Stimulated activated CD4-positive, alpha-beta T cell treated with anti-CD3 and anti-CD28 coated beads, Interleukin-4, amount 100 ng/mL, for 24 hours (primary cell): ENCODE measurements at places on chromosomes 7 and 10.

DNA sequence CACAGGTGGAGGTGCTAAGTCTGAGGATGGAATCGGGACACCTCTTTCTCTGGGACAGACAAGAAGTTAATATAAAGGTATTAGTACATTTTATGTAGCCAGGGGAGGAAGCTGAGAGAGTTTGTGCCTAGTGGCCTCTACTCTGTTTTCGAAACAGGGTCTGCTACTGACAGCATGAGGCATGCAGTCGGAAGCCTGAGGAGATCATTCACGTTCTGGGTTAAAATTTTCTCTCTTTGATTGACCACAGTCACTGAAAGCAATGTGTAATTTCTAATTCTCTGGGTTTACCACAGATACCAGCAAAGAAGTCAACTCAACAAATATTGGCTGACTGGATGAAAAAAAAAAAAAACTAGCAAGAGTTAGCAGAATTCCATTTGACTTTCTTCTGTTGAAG lies 53.3 kb upstream of the KCTD7 start:
- DNase-seq, result peak; percentile 14

- no peak for DNase-seq
Measured at GRCh38 chr10:88852327-88852726, 683 bp upstream of the ANKRD22 start.

GRCh38 chr10:4001811-4002210 lies 216.8 kb upstream of the KLF6 start:
- DNase-seq, result no peak

DNA sequence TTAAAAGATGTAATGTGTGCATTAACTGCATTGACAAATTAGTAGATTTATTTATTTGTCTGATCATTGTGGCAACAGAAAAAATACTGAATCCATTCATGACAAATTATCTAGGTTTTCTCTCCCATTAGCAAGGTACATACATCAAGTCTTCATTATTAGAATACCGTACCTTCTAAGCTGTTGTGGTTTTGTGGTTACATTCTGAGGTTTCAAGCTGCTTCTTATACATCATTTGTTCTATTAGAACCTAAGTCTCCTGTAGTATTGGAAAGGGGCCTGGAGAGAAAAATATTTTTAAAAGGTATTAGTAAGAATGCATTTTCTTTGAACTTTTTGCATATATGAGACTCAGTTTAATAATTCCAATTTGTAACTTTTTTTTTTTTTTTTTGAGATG lies 26.3 kb upstream of the CACNB2 start:
- no peak for DNase-seq

GRCh38 chr7:29306319-29306991 lies 111.9 kb downstream of the CHN2 start:
- DNase-seq, result no peak

DNA sequence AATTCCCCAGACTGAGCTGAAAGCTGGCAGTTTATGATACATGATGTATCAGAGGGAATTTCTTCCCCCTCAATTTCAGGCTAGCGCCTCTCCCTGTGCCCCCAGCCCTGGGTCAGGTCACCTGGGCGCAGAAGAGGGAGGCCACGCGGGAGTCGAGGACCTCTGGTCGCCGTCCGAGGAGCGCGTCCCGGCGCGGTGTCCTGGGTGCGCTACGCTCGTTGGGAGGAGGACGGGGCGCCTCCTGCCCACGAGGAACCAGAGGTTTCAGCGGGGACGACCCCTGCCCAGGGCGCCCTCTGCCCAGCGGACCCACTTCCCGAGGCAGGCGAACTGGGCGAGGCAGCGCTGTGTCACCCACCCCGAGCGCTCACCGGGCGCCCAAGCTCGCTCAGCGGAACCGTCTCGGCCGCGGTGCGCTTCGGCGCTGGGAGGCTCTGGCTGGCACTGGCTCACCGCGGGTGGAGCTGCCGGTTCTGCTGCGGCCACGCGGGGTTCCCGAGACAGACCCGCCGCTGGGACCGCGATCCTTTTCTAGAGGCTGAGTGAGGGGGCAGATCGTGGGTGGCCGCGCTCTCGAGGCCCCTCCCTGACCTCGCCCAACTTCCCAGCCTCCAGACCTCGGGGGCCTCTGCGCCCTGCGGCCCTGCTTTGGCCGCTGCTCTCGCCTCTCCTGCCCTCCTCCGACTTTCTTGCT lies at the start of gene FAM237B:
FAM237B (minus strand) TSS at position 504 of the 694 bp plus-strand sequence. CDS start 1,556 bp downstream, outside the sequence.
- no peak for DNase-seq

DNA sequence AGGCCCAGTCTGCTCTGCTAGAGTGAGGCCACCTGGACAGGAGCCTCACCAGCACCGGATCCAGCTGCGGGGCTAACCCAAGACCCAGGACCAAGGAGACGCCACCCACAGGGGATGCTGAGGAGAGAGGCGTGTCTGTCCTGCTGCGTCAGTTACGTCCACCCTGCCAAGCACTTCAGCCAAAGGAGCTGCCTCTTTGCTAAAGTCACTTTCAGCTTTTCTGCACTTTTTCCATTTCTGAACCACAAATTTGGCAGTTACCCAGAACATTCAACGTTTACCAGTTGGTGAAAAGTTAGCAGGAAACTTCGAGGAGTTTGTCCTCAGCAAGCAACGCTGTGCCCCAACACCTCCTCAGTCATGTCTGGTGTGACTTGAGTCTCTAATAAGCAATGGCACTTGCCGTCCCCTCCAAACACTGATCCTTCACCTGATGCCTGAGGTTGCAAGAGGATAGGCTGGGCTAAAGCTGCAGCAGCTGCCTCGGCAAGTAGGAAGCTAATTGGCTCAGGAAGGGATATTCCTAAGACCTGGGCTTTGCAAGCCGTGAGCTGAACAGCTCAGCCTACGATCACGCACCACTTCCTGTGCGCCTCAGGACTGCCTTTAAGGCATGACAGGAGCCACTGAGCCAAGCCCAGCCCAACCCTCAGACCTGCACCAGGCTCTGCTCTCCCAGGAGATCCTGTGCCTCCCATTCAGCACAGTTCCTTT lies 40.1 kb downstream of the KCNH2 start:
- peak; percentile 42 for DNase-seq

DNA sequence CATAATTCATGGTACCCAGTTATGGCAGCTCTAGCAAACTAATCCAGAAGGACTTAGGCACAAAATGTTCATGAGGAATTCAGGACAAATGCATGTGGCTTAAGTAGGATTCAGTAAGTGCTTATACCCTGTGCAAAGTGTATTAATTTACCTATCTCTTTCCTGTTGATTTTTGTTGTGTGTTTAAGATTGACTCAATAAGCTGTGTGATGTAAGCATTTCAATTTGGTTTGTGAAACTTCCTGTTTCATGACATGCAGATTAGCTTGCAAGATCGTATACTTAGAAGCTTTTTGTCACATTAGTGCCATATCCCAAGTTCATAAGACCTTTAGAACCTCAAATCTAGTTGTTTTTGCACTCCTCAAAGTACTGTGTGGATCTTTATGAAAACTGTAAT lies 416.7 kb downstream of the ARL4A start:
- DNase-seq, result no peak

GRCh38 chr10:72730479-72730878 lies 38.5 kb downstream of the MCU start:
- no peak for DNase-seq

DNA sequence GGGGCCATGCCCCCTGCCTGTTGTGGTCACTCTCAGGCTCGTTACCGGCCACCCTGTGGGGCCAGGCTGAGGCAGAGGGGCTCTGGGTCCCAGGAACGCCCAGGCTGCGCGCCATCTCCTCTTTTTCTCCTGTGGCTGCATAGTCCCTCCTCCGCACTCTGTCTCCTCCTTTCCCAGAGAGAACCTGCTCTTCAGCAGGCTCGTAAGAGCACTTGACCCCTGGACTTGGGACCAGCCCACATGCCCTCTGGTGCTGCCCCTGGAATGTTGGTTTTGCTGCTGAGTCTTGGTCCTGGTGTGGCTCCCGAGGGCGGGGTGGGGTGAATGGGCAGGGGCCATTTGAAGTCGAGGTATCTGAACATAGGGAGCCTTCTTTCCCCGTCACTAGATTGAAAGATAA lies 6.6 kb upstream of the BHLHA15 start:
- no peak for DNase-seq

GRCh38 chr7:142478479-142479220 lies 220.8 kb upstream of the PRSS58 start:
- peak; percentile 37 for DNase-seq

DNA sequence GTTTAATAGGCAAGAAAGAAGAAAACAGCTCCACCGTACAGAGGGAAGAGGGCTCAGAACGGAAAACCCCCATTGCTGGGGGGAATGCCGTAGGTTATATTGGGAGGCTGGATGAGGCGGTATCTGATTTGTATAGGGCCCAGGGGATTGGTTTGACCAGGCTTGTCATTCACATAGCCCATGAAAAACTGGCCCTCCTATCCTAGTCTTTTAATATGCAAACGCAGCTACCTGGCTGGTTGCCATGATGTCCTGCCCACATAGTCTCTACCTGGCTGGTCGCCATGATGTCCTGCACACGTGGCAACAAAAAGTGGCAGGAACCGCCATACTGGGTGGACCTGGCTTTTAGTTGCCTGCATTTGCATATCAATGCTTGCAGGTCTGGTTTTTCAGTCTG lies 84.7 kb downstream of the AUTS2 start:
- no peak for DNase-seq

GRCh38 chr10:23351926-23352519 lies 7.4 kb upstream of the C10orf67 start:
- no peak for DNase-seq

- no peak for DNase-seq
Measured at GRCh38 chr10:1116051-1116450, 59.9 kb downstream of the WDR37 start.

DNA sequence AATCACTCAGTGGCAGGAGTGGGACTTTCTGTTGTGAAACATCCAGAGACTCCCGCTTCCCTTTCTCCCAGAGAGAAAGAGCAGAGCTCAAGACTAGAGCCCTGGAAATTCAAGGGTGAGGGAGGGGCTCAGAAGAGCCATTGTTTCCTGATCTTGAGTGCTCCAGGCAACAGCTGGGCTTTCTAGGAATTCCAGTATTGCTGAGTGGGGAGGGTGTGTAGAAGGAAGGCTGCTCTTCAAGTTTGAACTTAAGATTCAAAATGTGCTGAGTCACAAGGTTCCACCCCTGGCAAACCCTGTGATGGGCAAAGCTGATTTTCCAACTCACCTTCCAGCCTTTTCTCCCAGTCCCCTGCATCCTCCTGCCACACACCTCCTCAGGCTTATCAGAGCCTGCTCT lies 42.3 kb upstream of the MSRB2 start:
- no peak for DNase-seq

DNA sequence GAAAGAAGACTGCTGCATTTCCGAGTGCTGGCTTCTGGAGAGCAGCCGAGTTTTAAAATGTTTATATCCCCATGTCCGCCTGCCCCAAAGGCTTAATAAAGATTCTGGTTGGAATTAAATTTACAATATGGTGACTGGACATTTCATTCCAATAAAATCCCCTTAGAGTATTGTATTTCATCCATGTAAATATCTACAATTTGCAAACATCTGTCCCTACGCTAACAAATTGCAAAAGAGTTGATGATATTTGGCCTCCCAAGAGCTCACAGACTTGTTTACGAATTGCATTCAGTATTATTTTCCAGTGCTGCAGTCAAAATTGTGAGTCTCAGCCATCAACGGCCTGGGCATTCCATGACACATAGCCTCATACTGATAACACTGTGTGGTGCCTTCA lies 50.1 kb downstream of the PLEKHS1 start:
- DNase-seq, result no peak

DNA sequence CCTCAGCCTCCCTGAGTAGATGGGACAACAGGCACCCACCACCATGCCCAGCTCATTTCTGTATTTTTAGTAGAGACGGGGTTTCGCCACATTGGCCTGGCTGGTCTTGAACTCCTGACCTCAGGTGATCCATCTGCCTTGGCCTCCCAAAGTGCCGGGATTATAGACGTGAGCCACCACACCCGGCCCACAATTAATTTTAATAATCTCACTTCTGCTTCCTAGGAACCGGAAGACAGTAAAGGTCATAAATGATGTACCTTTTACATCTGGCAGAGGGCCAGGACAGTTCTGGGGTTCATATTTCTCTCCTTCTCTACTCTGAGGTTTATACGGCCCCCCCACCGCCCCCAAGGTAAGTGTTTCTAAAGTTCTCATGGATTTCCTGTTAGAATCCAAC lies 31.2 kb upstream of the AOAH start:
- DNase-seq, result no peak

GRCh38 chr10:71598621-71599055 lies 120.9 kb downstream of the C10orf105 start:
- DNase-seq, result no peak

DNA sequence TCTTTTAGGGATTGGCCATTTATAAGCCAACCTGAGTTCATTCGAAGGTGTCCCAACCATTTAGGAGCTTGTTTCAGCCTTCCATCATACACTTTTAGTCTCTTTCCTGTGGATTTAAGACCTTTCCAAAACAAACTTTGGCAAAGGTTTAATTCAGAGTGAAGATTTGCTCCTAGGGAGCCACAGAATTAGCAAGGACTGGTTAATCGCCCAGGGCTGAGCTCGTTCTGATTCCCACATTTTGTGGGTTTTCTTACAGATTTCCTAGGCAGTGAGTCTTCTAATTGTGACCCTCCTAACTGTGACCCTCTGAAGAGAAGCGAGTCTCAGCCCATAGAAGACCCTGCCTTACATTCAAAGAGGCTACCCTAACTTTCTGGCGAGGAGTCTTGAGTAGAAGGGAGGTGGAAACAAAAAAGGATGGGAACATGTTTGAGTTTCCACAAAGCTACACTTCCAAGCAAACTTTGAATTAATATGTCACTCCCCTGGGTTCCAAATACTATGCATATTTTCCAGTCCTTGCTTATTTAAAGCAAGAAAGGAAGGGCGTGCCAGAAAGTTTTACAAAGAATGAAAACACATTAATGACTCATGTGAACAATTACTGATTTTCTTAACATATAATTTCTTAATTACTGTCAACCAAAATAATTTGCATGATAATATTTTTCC lies 118.3 kb downstream of the ARID5B start:
- DNase-seq, result no peak

DNA sequence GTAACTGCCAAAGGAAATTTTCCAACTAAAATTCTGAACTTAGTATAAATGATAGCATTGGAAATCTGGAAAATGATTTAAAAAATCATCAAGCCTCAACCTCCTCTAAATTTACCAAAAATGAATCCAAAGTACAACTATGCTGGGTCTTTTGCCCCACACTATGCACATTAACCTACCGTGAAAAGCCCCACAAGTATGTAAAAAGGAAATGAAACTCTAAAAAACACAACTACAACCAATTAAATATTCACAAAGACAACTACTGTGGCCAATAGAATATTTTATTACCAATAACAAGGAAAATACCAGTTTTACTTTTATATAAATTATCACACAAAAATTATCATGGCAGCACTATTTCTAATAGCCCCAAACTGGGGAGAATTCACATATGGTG lies 19.3 kb downstream of the EIF3A start:
- no peak for DNase-seq

- no peak for DNase-seq
Measured at GRCh38 chr10:68871105-68871711, 29.9 kb upstream of the DDX50 start.

- no peak for DNase-seq
Measured at GRCh38 chr10:78894841-78895195, 173.9 kb upstream of the ZMIZ1 start.
